ENCODE measurements at places on chromosomes 2 and 18.

DNA sequence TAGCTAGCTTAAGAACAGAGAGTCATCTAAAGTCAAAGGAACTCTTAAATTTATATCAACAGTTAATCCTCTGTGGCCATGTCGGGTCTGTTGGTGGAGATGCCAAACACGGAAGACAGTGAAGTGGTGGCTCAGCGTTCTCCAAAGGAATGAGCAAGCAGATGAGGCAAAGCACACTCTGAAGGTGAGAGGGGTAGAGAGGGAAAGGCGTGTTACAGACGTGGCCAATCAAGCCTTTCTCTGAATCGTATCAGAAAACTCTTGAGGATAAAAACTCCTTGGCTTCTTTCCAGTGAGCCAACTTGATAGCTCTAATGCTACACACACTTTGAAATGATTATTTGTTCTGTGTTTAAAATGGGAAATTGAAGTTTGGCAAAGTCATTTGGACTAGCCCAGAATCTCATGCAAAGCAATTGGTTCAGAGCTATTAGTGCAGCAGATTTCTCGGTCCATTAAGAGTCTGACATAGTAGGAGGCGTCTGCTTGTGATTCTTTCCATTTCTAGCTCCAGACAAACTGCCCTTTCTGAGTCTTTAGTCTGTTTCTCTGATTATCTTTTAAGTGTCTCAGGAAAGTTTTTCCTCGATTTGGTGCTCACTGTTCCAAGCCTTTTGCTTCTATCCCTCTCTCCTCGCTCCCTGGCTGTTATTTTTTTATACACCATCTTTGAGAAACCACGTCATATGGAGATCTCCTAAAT lies 57.5 kb upstream of the CPO start:
- no peak for DNase-seq

GRCh38 chr2:9712263-9712662 lies 81.5 kb upstream of the YWHAQ start:
- peak; percentile 27 for DNase-seq

- DNase-seq: no peak
Observed at GRCh38 chr2:231765496-231765929, 15.6 kb downstream of the PDE6D start.

DNA sequence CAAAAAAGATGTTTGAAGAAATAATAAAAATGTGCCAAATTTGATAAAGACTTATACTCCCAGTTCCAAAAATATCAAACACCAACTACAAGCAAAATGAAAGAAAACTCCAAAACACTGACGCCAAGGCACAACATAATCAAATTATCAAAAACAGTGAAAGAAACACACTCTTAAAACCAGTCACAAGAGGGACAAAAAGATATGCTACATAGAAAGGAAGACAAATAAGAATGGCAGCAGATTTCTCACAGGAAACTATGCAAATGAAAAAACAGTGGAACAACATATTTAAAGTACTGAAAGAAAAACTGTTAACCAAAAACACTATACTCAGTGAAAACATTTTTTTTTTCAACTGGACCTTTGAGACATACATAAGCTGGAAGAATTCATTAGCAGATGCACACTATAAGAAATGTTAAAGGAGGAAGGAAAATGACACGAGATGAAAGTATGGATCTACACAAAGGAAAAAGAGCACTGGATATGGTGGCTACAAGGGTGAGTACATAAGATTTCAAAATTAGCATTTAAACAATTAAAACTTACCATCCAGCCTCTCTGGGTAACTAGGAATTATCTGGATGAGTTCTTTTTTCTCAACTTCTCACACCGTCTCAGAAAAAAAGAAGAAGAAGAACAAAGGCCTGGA lies 94.0 kb upstream of the ACVR1C start:
- DNase-seq: no peak

- no peak for DNase-seq
Observed at GRCh38 chr2:121363632-121364420, 78.8 kb upstream of the TFCP2L1 start.
